ENCODE measurements at places on chromosomes 3 and 15. TPM values are rescaled to one million over a fixed set of nuclear protein-coding genes. Genes with fewer than 3 reads are reported as not detected.

The FGF7 gene
- total RNA-seq: 133 TPM

The BNC1 gene
- 0.28 TPM for total RNA-seq

The HYAL2 gene
- total RNA-seq: 62.6 TPM

The ADAMTSL3 gene
- total RNA-seq: 36.0 TPM

The ITPKA gene
- total RNA-seq: 1.4 TPM

The P2RY13 gene
- total RNA-seq: 2.3 TPM

The SLC22A13 gene
- total RNA-seq: not detected

The MYLK gene
- 1,169 TPM for total RNA-seq

The TPRG1 gene
- 0.27 TPM for total RNA-seq

The CLDN18 gene
- not detected for total RNA-seq

The KCNMB3 gene
- 2.7 TPM for total RNA-seq

The SERPINI2 gene
- not detected for total RNA-seq

The HTD2 gene
- total RNA-seq: 11.8 TPM

The MED12L gene
- 0.68 TPM for total RNA-seq

The C3orf22 gene
- 0.54 TPM for total RNA-seq

The EPB42 gene
- not detected for total RNA-seq

The FBXW12 gene
- total RNA-seq: not detected

The CLSTN2 gene
- total RNA-seq: 6.8 TPM

The GNB5 gene
- total RNA-seq: 31.9 TPM

The ZDHHC19 gene
- 0.99 TPM for total RNA-seq

The STAB1 gene
- 138 TPM for total RNA-seq

The SH2D7 gene
- total RNA-seq: not detected

The FAIM gene
- 6.6 TPM for total RNA-seq

The ZNF80 gene
- total RNA-seq: not detected

The GPR62 gene
- 0.71 TPM for total RNA-seq

The PARP9 gene
- total RNA-seq: 41.0 TPM

The CEMIP gene
- total RNA-seq: under 0.01 TPM

The VIPR1 gene
- 2.8 TPM for total RNA-seq

The OIP5 gene
- total RNA-seq: 1.1 TPM

The MEIS2 gene
- total RNA-seq: 154 TPM

The SMCO1 gene
- total RNA-seq: not detected

The RHCG gene
- total RNA-seq: not detected

The NRROS gene
- total RNA-seq: 5.8 TPM
